ENCODE measurements at places on chromosomes 12 and 14.

DNA sequence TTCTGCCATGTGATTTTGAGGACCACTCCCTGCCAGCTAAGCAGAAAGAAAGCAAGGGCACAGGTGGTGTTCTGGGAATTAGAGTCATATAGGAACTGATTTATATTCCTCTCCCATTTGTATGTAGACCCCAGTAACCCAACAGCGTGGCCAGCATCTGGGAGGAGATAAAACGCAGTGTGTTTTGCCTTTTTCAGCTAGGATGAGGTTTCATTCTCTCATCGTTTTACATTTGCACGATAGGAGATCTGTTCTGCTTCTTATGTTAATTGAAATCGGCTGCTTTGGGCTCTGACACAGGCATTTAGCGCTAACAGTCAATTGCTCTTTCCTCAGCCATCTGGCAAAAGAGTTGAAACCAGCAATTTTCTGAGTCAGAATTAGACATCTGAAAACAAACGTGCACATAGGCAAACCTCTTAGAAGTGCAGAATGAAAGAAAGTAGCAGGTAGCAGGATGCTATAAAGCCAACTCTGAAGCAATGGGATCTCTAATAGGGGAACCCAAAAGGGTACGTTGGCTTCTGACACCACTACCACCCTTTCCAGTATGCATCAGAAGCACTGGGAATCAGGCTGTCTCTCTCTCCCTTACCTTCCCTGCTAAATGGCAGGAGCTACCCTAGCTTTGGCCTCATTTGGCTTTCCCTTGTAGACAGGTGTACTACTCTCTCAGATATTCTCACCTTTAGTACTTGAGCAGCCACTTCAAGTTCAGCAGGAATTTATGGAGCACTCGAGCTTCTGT is 219.1 kb downstream of the PHLDA1 start:
- DNase-seq = no peak

DNA sequence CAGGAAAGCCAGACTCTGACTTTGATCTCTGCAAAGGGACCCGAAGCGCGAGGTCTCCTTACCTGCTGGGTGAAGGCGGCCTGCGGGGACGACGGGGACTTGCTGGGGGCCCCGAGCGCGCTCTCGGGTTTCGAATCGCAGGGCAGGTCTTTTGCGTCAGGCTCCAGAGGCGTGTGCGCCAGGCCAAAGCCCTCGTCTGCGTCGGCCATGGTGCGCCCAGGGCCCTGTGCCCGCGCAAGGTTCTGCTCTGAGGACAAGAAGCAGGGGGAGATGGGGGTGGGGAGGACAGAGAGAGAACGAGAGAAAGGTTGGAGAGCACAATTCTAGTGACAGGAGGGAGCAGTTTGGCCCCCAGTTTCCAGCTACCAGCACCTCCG is 2.3 kb downstream of the TBX5 start:
- no peak for DNase-seq

DNA sequence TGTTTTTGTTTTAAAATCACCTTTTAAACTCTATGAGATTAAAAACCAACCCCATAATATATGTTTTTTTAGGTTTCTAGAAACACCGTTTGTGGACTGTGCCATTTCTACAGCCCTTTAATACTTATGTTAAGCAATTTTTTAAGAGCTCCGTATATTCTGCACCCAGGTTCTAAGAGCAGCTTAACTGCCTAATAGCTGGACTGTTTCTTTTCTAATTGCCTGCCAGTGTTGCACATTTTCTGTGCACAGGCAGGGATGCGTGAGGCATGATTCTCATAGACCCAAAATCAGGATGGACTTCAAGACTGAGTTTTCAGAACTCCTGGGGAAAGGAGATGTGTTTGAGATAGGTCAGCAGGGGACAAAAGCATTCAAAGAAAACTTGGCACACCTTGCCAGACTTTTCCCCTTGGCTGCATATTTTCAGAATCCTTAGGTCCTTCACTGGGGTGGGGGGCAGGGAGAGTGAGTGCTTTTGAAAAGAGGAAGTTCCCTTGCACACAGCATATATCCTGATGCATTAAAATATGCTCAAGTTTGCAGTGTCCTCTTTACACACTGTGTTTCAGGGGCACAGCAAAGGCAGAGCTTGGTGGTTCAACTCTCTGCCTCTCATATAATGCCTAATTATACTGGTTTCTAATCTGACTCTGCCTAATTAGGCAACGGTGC is 27.9 kb downstream of the TMEM30B start:
- DNase-seq = peak; percentile 69

GRCh38 chr12:122124370-122124769 is 45.8 kb downstream of the MLXIP start:
- DNase-seq = no peak

- DNase-seq = peak; percentile 91
Observed at GRCh38 chr12:42144408-42145196, at the start of gene GXYLT1. GXYLT1 (minus strand) TSS chr12:42144874; CDS start chr12:42144646, 228 bp downstream.

- DNase-seq = no peak
Observed at GRCh38 chr14:73280903-73281302, 43.6 kb downstream of the PAPLN start.

DNA sequence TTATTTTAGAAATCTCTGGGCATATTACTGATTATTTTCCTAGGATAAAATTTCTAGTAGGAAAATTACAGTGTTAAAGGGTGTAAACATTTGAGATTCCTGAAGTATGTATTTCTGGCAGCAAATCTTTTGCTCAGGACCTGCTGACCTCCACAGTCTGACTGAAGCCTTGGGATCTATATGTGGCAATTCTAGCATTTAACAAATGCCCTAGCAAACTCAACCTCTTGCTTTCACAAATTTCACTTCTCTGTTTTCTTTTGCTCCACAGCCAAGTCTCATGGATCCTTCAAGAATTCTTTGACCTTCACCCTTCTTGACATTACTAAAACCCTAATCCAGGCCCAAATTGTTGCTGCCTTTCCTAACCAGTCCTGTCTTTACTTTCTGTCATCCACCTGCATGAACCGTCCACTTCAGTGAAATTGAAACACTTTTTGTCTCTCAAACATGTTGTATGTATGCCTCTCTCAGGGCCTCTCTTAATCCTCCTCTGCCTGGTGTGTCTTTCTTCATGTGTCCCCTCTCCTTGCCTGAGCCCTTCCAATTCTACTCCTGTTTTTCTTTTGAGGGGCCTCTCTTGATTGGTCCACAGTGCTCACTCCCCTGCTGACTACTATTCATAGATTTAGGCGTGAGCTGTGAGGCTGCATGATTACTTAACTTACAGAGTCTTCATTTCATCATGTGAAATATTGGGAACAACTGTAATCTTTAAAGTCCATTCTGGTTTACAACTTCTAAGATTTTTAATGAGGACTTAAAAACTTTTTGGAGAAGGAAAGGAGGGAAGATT is 5.1 kb upstream of the DYRK4 start:
- DNase-seq = no peak

- DNase-seq = no peak
Observed at GRCh38 chr12:121461048-121461447, 61.1 kb downstream of the RNF34 start.

DNA sequence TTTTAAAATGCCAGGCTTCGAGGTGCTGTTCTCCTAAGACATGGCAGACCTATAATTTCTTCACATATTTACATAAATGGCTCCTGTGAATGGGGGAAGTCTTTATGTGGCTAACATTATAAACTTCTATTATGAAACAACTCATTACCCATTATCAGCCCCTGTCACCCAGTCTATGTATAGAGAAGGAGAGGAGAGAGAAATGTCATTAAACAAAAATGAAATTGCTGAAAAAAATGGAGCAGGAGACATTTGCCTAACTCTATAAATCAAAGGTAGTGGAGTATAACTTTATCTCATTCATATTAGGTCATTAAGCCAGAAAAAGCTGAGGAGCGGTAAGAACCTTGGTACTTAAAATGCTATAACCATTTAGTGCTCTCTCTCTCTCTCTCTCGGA is 71.9 kb upstream of the KRR1 start:
- no peak for DNase-seq

GRCh38 chr12:56362130-56363059 is at the start of gene APOF:
APOF (minus strand) TSS chr12:56362857; CDS start chr12:56362745, 112 bp downstream.
- DNase-seq = no peak
